Endothelial cell (in vitro differentiated cells): ENCODE measurements at places on chromosomes 5 and 9.

GRCh38 chr5:104186100-104186499, 623.5 kb upstream of the NUDT12 start:
- no peak for DNase-seq

DNA sequence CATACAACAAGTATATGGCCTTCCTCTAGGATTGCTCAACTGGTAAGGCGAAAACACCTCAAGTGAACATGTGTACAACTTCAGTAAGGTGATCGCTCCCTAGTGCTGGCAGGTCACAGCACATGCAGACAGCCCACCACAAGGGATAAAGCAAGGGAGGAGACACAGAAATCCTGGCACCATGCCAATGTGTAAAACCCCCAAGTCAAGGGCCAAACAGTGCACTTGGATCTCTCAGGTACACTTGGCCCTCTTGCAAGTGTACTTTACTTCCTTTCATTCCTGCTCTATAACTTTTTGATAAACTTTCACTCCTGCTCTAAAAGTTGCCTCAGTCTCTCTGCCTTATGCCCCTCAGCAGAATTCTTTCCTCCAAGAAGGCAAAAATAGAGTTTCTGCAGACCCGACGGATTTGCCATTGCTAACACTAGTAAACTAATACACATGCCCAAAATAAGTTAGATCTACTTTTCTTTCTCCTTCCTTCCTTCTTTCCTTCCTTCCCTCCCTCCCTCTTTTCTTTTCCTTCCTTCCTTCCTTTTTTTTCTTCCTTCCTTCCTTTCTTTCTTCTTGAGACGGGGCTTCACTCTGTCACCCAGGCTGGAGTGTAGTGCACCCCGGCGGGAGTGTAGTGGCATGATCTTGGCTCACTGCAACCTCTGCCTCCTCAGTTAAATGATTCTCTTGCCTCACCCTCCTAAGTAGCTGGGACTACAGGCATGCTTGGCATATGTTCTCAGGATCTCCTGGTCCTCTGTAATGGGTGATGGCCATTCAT, 6.8 kb upstream of the LNPEP start:
- DNase-seq, result no peak

- DNase-seq, result no peak
Measured at GRCh38 chr9:96158909-96159575, 142.9 kb downstream of the HSD17B3 start.

DNA sequence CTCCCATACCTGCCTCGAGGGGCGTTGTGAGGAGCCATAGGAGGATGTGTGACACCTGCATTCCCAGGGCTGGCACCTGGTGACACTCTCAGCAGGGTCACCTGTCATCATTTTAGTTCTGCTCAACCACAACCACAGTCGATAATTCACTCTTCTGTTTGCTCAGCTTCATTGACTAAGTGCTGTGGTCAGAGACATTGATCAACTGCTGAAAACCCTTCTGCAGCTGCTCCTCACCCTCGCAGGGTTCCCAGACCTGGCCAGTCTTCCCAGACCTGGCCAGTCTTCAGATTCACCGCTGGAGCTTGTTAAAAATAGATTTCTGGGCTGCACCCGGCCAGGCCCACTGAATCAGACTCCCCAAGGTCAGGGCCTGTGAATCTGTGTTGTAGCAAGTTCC, 92.8 kb downstream of the MVB12B start:
- DNase-seq, result no peak

DNA sequence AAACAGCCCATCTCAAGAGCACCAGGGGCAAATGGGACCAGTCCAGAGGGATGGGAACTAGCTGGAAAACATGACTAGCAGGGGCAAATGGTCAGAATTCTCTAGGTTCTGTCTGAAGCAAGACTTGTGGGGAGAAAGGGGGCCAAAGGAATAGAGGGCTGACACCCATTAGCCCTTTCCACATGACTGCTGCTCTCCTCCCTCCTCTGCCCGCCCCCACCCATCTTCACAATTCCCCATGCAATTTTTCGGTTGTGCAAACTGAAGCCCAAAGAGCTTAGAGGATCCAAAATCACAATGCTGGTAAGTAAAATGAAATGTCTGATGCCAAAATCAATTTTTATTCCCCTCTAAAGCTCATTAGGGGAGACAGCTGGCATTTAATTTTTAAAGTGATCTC, 207.1 kb downstream of the DCP2 start:
- DNase-seq, result no peak

- no peak for DNase-seq
Measured at GRCh38 chr5:107384256-107384655, 286.5 kb downstream of the EFNA5 start.
